ENCODE measurements at places on chromosomes 6 and 20.

- no peak for DNase-seq
Observed at GRCh38 chr6:136918706-136919105, 3.4 kb upstream of the SLC35D3 start.

DNA sequence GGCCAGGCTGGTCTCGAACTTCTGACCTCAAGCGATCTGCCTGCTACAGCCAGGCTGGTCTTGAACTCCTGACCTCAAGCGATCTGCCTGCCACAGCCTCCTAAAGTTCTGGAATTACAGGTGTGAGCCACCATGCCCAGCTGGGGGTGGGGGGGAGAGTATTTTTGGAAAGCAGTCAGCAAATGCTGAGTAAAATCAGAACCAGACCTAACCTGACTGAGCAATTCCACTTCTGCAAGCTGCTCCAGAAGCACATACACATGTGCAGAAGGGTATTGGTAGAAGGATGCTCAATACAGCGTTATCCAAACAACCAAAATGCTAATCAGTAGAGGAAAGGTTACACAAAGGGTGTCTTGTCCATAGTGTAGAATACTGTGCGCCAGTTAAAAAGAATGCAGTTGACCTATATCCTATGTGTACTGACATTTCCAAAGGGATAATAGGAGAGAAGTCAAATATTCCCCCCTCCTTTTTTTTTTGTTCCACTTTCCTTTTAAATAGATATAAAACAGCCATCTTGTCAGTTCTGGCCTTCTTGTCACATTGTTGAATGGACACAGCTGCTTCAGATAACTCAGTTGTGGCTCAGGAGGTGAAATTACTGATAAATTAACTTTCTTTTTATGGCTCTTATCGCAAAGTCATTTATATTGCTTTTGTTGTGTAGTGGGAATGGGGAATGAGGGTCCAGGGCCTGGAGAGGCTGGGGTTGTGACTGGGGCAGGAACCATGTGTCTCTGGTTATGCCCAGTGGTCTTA is 74.6 kb downstream of the DTD1 start:
- no peak for DNase-seq

DNA sequence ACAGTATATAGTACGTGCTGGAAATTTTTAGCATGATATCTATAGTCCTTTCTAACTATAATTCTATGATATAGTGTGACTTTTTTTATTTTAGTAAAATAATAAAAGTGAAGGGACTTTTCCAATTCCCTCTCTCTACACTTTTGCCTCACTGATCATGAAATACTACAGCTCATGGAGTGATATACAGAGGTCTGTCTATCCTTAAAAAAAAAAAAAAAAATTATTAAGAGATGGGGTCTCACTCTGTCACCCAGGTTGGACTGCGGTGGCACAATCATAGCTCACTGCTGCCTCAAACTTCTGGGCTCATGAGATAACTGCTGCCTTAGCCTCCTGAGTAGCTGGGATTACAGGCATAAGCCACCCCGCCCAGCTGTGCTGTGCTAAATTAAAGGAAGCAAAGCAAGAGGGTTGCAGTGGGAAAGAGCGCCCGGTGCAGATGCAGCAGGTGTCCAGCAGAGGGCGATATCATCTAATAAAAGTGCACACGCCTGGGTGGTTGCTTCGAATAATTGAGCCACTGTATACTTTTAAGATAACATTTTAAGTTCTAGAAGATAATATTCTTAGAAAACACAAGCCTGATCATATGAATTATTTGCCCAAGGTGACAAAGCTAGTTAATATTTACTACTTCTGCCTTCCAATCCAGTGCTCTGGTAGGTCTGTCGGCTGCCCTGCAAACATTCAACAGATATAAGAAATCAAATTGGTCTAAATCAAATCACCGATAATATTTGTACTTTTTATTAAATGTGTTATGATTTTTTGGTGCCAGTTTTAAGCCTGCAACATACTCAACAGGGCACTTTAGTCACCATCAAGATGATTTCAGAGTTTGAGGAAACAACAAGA is 94.9 kb upstream of the NT5E start:
- DNase-seq: peak; percentile 14

DNA sequence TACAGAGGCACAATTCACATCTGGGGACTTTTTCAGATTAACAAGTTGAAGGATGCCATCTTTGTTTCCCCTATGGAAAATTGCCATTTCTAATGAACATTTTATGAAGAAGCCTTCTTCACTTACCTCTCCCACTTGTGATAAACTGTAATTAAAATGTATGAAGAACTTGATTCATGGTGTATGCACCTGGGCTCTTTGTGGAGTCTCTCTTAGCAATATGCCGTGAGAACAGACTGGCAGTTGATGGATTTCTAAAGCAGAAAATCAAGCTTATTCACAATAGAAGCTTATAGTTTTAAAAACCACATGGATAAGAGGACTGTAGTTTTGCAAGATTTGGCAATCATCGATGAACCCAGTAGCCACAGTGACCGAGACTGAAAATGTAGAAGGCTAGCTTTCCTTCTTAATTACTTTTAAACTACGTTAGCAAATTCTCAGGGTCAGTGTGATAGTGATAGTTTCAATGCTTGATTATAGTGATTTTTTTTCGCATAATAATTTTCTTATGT is 270.6 kb downstream of the PRL start:
- no peak for DNase-seq

GRCh38 chr6:105995391-105995865 is 90.7 kb upstream of the PRDM1 start:
- DNase-seq: no peak

- DNase-seq: no peak
Observed at GRCh38 chr20:41352106-41352505, 11.5 kb downstream of the LPIN3 start.

- no peak for DNase-seq
Observed at GRCh38 chr20:19975901-19976300, 41.3 kb upstream of the NAA20 start.

All from NCI-H446 treated with DMSO at 0.1 percent for 48 hours (cell line).